ENCODE measurements at places on chromosomes 11 and 22.

DNA sequence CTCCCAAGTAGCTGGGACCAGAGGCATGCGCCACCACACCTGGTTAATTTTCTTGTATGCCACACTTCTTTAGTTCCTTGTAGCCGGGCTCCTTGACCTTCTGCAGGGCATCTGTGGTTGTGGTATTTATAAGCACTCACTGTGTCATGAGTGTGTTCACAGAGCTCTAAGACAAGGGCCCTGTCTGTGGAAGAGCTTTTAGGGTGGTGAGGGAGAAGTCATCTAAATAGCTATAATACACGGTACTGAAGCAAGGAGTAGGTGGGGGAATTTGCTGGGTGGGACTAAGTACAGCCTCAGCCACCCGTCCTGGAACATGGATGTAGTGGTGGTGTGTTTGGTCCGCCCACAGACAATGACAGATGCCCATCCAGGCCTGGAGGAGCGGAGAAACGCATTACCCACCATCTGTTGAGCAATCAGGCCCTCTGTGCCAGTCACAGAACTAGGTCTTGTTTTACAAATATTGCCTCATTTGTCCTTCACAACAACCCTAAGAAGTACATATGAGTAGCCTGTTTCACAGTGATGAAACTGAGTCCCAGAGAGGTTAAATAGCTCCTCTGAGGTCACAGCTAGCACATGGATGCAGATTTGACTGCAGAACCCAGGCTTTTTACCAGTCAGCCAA, 10.1 kb downstream of the ACO2 start:
- DNase-seq = no peak

- no peak for DNase-seq
Measured at GRCh38 chr11:115496892-115497291, 7.3 kb downstream of the CADM1 start.

GRCh38 chr11:27423125-27423524, 49.5 kb downstream of the LGR4 start:
- DNase-seq = peak; percentile 17

DNA sequence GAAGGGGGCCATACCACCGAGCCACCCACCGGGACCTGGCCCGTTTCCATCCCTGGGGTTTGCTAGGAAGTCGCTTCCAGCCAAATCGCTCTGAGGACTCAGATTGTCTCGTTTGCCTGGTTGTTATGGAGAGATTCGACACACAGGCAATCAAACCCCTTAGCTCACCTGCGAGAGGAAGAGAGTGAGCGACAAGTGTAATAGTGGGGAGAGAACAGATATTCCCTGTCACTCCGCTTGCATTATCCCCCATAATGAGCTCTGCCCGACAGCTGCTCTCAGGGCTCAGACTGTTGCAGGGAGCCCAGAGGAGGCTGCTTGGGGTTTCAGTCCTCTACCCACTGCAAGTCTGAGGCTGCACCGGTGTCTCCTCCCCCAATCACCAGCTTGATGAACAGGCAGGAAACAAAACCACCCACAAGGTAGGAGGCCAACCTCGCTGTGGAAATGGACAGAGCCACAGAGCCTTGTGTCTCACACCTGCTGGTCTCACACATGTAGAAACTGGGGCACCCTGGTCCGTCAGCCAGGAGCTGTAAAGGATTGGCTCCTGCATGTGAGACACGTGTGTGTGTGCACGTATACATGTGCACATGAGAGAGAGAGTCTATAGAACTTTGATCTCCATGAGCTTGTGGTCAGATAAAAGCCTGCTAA, 351.1 kb downstream of the BUD13 start:
- DNase-seq = no peak

- DNase-seq = no peak
Measured at GRCh38 chr11:109769858-109770257, 323.3 kb upstream of the ZC3H12C start.

DNA sequence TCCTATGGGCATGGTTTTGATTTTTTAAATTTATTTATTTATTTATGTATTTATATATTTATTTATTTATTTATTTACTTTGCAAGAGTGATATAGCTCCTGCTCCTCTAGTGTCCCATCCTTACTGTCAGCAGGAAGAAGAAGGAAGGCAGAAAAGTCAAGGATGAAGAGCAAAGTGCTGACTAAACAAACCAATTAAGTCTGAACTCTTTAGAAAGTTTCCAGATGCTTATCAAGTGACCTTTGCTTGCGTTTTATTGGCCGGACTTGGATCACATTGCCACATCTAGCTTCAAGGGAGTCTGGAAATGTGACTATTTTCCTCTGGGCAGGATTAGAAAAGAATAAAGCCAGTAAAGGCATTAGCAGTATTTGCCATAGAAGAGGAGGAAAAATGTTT, 8.7 kb upstream of the OR4B1 start:
- DNase-seq = no peak

- no peak for DNase-seq
Measured at GRCh38 chr11:28420099-28420498, 311.9 kb downstream of the METTL15 start.

DNA sequence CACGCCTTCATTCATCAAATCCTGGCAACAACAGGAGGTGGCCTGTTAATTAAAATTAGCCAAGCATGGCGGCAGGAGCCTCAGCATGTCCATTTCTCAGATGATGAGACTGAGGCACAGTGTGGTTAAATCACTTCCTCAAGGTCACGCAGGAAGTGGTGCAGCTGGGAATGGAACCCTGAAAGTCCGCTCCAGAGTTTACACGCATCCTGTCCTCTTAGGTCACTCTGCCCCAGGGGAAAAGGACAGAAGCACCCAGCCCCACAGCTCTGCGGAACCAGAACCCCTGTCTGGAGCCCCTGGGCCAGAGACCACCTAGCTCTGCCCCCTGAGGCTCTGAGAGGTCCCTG, 19.6 kb downstream of the RPL3 start:
- no peak for DNase-seq

GRCh38 chr11:11334607-11335006, 18.4 kb downstream of the CSNK2A3 start:
- DNase-seq = no peak

DNA sequence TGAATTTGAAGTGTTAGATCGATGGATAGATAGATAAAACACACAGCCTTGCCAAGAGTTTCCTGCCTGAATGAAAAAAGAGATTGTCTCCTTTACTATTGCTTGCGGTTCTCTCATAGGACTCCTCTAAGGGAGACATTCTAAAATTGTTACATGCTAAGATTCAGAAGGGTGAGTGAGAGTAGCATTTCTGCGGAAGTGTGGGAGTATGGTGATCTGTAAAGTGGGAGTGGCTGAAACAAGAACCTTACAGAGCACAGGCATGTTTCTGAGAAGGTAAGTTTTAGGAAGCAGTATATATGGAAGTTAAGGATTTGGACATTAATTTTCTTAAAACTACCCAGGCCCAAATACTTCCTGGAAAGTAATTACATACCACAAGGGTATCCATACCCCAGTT, 139.6 kb downstream of the TRIM44 start:
- DNase-seq = peak; percentile 68

DNA sequence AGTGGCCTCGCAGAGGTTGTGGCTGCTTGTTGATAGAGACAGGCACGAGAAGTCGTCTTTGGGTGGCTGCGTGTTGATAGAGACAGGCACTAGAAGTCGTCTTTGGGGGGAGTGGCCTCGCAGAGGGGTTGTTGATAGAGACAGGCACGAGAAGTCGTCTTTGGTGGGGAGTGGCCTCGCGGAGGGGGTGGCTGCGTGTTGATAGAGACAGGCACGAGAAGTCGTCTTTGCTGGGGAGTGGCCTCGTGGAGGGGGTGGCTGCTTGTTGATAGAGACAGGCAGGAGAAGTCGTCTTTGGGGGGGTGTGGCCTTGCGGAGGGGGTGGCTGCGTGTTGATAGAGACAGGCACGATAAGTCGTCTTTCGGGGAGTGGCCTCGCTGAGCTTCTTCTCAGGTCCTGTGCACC, 328.8 kb downstream of the TBC1D22A start:
- DNase-seq = no peak

- no peak for DNase-seq
Measured at GRCh38 chr11:114827736-114828135, 149.4 kb downstream of the NXPE2 start.

- no peak for DNase-seq
Measured at GRCh38 chr11:93478841-93479240, 64.3 kb downstream of the SMCO4 start.
